ENCODE measurements at places on chromosomes 1 and 21. TPM values are rescaled to one million over a fixed set of nuclear protein-coding genes. Genes with fewer than 3 reads are reported as not detected.

Gene ZNF683
- total RNA-seq, result not detected

- no peak for DNase-seq
These were observed 181.3 kb downstream of the ZNF281 start for GRCh38 chr1:200228486-200228885.

Gene OR2AJ1
- not detected for total RNA-seq

- no peak for DNase-seq
These were observed 75.5 kb downstream of the CAMK2N1 start for GRCh38 chr1:20410503-20410902.

- DNase-seq, result no peak
These were observed 61.6 kb upstream of the QSOX1 start for GRCh38 chr1:180092931-180093650.

GRCh38 chr1:44021581-44022321 is 9.5 kb downstream of the SLC6A9 start:
- DNase-seq, result no peak

GRCh38 chr1:158017800-158018595 is 24.6 kb downstream of the KIRREL1 start:
- no peak for DNase-seq

GRCh38 chr1:203765029-203765837 is at the start of gene LAX1:
Gene LAX1, plus strand, starts transcription at chr1:203765183. Its CDS starts 383 bp downstream, at chr1:203765566.
- no peak for DNase-seq

DNA sequence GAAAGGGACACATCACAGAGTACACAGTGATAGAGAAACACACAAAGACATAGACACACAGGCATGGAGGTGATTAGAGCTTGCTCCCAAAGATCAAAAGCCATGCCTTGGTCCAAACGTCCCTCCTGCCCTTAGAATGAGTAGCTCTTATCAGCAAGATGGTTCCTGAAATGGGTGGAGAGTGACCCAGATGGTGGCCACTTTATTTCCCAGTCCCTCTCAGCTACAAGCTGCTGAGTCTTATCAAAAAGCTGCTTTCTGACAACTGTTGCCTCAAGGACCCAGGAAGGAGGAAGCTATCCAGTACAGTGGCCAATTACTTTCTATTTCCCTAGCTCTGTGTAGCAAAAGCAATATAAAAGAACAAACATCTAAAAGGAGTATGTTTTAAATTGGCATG is 7.7 kb upstream of the CLCA1 start:
- no peak for DNase-seq

Gene MCOLN3
- 3.2 TPM for total RNA-seq

Gene LYST
- 32.8 TPM for total RNA-seq

GRCh38 chr1:166087734-166088571 is 78.8 kb downstream of the FAM78B start:
- DNase-seq, result no peak

DNA sequence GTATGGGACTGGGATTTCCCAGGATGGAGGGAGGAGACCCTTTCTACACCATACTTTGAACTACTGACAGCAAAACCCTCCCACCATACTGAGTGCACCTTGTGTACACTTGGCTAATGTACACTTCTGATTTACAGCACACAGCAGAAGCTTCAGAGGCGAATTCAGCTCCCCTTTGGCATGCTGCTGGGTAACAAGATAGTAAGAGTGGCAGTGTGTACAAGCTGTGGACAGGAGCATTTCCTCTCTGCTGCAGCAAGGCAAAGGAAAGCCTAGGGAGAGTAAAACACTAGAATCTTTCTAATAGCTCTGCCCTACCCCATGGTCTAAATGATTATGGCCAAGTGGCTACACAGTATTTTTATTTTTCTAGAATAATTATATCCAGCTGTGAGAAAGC is 83.9 kb upstream of the ARTN start:
- no peak for DNase-seq

- no peak for DNase-seq
These were observed 710 bp upstream of the PALMD start for GRCh38 chr1:99645203-99645602.

DNA sequence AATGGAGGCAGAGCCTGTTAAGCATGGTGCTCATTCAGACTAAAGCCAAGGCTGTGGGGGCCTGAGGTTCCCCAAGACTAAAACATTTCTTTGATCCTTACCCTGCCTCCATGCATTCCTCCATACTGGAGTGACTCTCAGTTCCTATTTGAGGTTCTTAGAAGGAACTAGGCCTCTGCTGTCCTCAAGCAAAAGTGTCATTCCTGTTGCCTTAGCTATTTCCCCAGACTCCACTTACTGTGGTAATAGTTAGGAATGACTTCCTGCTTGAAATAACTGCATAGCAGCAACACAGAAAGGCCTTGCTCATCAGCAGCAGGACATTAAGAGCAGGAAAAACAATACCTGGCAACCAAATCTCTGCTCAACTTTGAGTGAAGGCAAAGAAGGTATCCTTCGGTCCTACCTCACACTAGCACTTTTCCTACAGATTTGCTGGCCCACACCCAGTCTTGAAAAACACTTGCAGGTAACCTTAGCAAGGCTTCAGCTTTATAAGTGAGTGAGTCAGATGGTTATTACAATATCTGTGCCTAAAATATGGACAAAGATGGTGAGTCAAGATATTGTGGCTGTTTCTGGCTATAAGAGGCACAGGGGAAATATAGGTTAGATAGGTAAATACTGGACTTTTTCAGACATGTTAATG is 14.8 kb downstream of the LRRC41 start:
- no peak for DNase-seq

- no peak for DNase-seq
These were observed 16.3 kb downstream of the NSL1 start for GRCh38 chr1:212775241-212775640.

- DNase-seq, result no peak
These were observed 462.2 kb upstream of the PTBP2 start for GRCh38 chr1:96259399-96259798.

DNA sequence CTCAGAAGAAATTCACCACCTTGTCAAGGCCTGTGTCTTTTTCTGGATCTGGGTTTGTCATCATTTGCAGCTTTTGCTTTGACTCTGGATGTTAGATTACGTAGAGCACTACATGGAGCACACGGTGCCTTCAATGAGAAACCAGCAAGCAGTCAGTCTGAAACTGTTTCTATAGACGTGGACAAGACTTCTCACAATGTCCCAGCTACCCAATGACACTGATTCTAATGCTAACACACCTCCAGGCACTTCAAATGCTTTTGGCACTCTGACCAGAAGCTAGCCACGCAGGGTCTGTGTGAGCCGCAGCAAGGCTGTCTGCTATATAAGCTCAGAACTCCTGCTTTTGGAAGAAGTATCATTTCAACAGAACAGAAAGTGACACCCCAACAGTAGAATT is 38.2 kb downstream of the ITPKB start:
- no peak for DNase-seq

Gene HSD11B1
- 24.4 TPM for total RNA-seq

Gene ARMH1
- 0.81 TPM for total RNA-seq

GRCh38 chr1:50424045-50424883 is 1.0 kb upstream of the DMRTA2 start:
- DNase-seq, result no peak

- no peak for DNase-seq
These were observed 50.8 kb upstream of the NEK7 start for GRCh38 chr1:198106011-198106410.

- no peak for DNase-seq
These were observed 12.2 kb downstream of the CITED4 start for GRCh38 chr1:40849801-40850592.

GRCh38 chr1:168386949-168387586 is 106.4 kb downstream of the TBX19 start:
- no peak for DNase-seq

DNA sequence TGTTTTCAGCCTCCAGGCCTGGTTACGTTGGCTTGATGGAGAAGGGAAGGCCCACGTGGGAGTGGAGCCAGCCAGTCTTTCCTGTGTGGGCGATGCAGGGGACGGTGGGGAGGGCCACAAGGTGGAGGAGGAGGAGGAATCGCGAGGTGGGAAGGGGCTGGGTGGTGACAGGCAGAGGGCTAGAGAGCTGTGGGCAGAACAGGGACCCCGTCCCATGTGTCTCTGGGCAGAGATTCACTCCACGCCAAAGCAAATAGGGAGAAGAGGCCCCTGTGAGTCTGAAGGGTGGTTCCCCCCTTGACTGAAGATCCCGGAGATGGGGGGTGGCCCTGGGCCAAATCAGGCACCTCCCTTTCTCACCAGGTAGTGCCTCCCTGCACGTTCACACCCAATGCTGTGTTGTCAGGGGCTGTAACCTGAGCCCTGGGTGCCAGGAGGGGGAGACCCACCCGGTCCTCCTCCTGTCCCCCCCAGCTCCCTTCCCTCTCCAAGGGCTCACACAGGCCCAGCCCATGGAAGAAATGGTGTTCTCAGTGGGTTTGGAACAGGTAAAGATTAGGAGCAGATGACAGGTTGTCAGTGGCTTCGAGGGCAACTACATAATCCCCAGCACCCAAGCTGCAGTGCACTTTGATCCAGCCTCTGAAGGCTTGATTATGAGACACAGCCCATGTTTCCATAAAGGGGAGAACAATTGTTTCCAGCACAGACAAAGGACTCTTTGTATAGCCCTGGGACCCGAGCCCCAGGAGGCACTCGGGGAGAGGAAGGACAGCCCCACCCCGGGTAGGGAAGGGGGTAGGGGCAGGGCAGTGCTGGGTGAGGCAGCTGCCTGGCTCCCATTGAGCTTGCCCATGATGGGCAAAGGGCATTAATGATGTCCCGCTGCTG is 37.7 kb upstream of the GPR37L1 start:
- DNase-seq, result no peak

Gene IFI44
- total RNA-seq, result 34.9 TPM

DNA sequence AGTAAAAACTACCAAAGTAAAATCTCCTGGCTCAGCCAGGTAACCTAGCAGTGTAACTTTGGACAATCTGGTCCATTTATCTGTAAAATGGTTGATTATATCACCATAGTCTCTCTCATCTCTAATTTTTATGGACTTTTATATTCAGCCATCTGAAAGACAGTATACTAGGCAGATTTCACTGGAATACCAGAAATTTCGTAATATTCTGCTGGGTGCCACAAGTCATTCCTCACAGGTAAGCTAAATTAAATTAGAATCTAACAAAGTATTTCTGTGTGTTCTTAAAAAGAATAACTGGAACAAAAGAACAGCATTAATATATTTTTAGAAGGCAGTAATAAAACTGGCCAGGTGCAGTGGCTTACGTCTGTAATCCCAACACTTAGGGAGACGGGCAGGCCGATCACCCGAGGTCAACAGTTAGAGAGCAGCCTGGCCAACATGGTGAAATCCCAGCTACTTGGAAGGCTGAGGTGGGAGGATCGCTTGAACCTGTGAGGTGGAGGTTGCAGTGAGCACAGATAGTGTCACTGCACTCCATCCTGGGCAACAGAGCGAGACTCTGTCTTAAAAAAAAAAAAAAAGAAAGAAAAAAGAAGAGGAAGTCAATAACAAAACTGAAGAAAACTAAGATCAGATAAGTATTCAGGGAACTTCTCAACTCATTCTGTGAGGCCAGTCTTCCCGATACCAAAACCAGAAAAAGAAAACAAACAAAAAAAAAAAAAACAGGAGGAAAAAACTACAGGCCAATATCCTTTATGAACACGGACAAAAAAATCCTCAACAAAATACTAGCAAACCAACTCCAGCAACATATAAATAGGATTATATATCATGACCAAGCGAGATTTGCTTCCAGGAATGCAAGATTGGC is 35.9 kb downstream of the PIK3R3 start:
- DNase-seq, result no peak

DNA sequence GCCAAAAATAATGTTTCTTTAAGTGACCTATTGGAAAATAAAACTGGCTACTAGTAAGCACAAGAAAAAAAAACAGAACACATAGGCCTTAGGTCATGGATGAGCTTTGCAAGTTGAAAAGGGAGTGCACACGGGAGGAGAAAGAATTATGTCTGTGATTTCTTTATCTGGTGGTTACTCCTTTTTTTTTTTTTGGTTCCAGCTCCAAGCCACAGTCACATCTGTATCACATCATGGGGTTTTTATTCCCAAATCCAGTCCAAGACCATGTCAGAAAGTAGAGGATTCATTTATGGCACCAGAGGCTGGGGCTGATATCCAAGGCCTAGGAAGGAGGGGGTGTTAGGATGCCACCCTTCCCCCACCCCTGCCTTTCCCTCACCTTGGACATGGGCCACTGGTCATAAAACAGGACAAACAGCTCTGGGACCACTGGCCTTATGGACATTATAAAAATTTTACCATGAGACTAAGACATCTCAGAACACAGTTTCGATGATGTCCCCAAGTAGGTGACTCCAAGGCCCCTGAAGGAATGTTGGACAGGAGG is 10.3 kb upstream of the HEYL start:
- no peak for DNase-seq

DNA sequence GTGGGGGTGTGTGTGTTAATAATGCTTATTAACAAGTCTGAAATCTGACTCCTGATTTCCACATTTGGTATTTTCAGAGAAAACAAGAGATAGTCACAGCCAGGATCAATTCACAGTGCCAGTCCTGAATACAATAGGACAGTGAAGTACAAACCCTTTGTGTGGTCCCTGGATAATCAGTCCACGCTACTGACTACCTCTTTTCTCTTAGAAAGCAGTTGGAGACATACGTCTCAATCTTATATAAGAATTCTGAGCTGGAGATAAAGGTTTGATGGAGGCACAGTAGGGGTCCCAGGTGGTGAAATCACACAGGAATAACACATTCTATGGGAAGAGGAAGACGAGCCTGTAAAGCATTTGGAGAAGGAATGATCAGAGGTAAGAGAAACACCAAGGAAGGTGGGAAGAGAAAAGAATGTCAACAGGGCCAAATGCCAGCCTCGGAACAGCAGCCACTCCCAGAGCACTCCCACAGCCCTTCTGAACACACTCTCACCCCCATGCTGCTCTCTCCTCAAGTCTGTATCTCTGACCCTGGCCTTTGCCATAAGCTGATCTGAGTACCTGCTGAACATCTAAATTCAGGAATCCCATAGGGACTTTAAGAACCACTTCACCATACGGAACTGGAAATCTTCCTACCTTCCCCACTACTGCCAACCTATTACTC is 48.6 kb downstream of the TRAF5 start:
- no peak for DNase-seq

Gene S100A2
- total RNA-seq, result 2.9 TPM

DNA sequence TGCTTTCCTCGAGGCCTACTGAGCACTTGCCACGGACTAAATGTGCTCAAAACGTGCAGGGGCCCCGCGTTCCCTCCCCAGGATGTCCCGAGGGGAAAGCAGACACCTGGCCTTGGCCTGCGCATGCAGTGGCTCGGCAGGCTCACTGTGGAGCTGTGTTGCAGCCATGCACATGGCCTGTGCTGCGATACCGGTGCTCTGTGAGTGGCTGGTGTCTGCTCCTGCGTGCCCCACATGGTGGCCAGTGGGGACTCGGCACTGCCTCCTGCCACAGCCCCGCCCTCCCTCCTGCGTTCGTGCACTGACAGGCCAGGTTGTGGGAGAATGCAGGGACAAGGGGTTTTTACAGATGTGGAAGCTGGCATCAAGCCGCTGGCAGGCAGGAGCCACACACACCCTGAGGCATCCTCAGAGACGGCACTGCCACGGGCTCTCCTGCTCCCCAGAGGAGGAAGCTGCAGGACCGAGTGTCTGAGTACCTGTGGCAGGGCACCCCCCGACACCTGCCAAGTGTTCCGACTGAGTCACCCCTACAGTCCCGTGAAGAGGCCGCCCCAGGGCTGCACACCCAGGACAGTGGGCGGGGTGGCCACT is 16.9 kb upstream of the PTTG1IP start:
- no peak for DNase-seq

Gene C1orf226
- total RNA-seq, result 3.3 TPM
